Upper lobe of left lung (tissue), 6 donors: ENCODE measurements at places on chromosomes 2 and 18.

DNA sequence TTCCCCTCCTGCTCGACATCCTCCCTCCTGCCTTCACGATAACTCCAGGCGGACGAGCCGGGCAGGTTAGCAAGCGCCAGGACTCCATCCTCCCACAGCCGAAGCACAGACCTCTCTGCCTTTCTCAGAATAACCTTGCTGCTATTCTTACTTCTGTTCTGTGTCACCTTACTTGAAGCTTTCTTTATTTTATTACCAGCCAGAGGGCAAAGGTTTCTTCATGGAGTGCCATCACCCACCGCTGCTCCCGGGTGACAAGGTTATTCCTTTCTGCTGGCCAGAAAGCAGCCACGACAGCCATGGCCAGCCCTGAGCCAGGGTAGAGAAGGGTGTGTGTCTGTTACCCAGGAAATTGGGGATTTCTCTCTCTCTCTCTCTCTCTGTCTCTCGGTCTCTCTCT, 227.1 kb downstream of the ANAPC1 start:
- no peak for DNase-seq

DNA sequence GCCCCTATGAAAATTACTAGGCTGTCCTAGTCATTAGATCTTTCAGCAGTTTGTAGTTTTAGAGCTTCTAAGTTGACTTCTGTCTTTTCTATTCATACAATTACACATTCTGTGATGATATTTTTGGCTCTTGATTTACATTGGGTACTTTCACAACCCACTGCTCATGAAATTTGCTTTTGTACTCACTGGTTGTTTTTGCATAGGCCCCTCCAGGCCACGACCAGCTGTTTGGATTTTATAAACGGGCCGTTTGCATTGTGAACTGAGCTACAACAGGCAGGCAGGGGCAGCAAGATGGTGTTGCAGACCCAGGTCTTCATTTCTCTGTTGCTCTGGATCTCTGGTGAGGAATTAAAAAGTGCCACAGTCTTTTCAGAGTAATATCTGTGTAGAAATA, 193.8 kb downstream of the RPIA start:
- no peak for DNase-seq

GRCh38 chr18:77071061-77071460, 61.5 kb downstream of the MBP start:
- DNase-seq: no peak

DNA sequence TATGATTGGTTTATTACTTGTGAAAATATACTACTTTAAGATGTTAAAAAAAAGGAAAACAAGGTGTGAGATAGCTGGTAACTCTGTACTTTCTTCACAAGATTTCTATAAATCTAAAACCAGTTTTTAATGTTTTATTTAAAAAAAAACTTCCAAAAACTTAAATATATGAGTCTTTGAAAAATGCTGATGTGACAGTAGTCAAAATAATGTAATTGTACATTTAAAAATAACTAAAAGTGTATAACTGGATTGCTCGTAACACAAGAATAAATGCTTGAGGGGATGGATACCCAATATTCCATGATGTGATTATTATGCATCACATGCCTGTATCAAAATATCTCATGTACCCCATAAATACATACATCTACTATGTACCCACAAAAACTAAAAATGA, 464.9 kb downstream of the NYAP2 start:
- no peak for DNase-seq

DNA sequence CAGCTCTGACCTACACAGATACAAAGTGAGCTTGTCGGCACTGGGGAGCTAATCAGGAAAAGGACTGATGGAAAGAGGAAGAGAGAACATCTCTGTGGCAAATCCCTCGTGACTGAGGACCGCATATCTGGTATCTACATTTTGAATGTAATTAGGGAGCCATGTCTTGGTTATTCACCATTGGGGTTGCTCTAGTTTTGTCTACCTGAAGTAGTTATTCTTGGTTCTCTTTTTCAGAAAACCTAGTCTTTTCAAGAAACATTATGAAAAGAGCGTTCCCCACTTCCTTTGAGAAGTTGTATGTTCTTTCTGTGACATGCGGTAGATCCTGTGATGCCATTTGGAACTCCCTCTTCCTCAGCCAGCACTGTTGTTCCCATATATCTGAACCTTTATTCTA, 104.4 kb downstream of the DOCK10 start:
- DNase-seq: no peak

- DNase-seq: no peak
These were observed 253.9 kb upstream of the SIX2 start for GRCh38 chr2:45263147-45263546.

- no peak for DNase-seq
These were observed 499.0 kb downstream of the TXNL1 start for GRCh38 chr18:56139372-56139771.

- DNase-seq: no peak
These were observed 256.6 kb downstream of the LOXHD1 start for GRCh38 chr18:46400449-46400848.

DNA sequence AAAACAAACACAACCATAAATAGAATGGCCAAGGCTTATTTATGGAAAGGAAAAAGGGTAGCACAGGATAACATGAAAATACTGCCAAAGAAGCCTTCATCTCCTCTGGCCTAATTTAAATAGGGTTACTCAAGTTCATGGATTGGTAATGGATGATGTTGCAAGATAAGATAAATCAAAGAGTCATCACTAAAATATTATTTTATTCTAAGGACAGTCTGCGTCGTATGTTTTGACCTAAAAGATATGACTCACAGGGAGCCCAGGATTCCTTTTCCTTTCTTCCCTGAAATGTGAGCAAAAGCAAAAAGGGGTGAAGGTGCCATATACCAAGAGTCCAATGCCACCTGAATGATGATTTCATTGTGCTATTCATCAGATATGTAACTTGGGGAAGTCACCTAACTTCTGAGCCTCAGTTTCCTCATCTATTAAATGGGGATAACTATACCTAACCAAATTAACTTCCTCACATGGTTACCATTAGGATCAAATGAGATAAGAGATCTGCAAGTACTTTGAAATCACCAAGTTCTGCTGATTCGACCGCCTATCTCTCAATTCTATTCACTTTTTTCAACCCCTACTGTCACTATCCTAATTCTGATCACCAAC, 137.7 kb downstream of the THADA start:
- DNase-seq: no peak

DNA sequence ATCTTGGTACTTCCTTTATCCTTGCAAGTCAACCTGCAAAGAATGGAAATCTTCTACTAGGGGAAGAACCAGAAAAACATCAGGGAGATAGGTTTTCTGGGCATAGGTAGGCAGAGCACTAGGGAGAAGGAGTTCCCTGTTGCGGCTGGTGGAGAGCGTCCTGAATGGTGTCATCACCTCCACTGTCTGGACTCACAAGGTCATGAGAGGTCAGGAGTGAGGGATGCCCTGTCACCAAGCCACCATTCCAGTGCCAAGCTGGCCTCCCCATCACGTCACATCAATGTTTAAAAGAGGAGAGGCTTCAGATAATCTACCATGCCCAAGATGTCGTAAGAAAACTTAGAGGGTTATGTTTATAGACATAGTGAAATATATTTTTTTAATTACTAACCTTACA, 72.1 kb downstream of the BCL2 start:
- no peak for DNase-seq

GRCh38 chr2:231975001-231975400, 13.5 kb downstream of the DIS3L2 start:
- DNase-seq: no peak

DNA sequence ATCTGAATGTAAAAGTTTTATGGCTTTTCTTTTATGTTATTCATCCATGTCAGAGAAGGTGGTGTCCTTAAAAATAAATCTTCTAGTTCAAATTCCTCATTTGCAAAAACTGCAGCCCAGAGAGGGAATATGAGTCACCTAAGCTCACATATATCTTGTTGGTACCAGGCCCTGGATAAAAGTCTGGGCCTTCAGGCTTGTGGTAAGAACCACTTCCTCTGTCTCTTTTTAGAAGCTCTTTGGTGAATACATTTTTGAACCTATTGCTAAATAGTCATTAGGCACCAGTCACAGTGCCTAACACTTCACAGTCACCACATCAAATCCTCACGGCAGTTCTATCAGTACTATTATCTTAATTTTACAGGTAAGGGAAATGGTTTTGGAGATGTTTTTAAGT, 199.2 kb downstream of the KCNS3 start:
- DNase-seq: no peak

DNA sequence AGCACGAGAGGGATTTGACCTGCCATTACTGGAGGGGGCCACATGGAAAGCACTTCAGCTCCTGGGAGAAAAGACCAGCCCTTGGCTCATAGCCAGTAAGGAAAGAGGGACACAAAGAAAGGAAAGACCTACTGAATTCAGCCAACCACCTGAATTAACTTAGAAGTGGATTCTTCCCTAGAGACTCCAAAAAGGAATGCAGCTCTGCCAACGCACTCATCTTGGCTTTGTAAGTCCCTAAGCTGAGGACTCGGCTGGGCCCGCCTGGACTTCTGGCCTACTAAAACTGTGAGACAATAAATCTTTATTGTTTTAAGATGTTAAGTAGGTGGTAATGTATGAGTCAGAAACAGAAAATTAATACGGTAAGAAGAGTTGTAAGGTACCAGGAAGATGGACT, 11.5 kb downstream of the ATF2 start:
- DNase-seq: no peak

DNA sequence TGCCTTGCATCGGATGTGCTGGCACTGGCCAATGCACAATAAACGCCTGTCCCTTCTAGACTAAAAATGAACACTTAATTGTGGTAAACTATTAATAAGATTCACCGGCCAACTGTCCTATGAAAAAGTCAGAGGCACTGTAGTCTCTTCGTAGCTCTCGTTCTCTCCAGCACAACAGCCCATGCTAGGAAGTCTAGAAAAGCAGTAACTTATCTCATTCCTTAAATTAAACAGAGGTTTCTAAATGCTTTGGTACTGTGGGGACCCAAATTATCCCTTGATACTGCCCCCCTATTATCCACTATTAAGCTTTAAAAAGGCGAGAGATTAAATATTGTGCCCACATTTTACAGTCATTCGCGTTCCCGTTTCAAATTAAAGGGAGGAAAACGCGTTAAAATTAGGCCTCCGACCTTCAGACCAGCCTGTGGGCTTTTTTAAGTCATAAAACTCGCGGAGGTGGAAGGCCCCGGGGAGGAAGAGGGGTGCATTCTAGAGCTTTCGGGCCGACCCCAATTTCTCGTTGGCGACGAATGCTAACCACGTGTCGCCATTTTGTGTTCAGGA, 1.5 kb upstream of the PCBP1 start:
- no peak for DNase-seq

- no peak for DNase-seq
These were observed 42.3 kb downstream of the EN1 start for GRCh38 chr2:118805064-118805690.

GRCh38 chr2:151361674-151362370, 4.4 kb downstream of the TNFAIP6 start:
- DNase-seq: no peak

DNA sequence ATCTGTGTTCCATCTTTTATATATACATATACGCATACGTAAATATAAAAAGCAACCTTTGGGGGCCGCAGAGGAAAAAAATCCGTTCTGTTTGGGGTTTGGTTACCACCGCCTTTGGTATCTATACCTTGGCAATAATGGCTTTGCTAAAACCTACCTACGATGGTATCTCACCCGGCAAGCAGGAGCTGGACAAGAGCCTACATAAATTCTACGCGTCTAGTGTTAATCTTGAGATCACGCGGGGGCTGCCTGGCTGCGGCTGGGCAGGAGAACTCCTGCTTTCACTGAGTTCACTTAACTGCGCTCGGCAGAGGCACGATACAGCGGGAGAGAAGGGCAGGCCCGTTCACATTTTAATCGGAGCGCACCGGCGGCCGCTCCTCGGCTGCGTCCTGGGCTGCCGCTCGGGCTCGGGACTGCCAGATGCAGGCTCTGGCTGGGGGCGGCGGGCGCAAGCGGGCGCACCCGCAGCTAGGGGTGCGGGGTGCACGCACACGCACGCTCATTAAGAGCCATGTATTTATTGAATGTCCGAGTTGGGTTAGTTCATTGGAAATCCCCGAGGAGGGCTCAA, 1.7 kb upstream of the POU3F3 start:
- no peak for DNase-seq

DNA sequence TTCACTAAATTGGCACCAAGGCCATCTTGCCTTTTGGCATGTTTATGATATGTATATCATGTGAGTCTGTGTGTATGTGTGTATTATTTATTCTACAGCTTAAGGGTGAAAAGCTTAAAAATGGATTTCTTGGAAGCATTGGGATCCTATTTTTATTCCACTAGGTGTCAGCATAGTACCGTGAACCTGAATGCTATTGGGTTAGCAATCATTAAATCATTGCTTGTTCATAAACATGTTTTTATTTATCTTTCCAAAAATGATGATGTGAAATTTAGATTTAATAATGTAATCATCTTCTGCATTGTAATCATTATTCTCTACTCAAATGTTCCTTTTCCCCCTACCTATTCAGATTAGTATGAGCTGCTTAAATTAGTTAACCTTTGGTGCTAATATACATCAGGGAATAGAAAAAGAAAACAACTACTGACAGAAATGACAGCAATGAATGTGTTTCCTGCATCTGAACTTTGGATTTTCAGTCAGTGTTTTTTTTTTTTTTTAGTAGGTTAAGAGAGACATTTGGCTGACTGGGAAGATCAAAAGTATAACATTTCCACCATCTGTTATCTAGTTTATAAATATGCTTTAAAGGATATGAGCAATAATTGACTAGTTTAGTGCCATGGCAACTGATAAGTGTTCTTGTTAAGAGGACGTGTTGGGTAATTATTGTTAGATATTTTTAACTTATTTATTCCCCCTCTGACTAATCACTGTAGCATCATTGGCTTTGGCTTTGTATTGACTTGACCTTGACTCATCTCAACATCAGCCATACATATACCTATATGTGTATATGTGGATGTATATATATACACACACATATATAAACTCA, 14.1 kb upstream of the ZSWIM2 start:
- DNase-seq: no peak

DNA sequence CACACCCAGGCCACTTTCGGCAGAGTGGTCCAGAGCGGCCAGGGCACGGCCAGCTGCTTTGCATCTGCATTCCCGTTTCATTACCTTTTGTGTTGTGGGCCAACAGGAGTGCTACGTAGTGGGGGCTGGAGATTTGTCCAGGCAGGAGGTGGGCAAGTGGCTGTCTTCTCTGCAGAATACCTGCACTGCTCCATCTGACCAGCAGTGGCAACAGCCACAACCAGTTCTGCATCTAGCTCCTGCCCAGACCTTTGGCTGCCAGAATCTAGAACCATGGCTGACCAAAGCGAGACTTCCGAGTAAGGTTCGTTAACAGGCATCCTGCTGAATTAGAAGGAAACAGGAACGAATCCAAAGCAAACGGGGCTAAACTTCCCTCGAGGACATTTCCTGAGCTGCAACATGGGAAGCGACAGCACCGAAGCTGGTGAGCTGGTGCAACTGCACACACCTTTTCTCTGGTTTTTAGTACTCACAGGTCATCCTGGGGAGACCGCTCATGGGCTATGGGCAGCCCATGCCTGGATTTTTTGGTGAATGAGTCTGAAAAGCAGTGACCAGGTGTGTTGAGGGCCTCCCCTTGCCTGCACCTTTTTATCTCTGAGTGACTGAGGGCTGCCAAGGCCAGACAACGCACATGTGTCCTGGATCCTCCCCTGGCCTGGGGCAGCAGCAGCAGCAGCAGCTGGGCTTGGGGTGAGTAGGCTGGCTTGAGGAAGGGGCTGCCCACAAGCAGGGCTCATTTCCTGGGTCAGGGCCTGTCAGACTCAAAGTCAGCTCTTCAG, 10.5 kb downstream of the GDF7 start:
- no peak for DNase-seq
